Right renal cortex interstitium (tissue), 3 donors: ENCODE measurements at places on chromosomes 2 and 18. TPM values are rescaled to one million over a fixed set of nuclear protein-coding genes. Genes with fewer than 3 reads are reported as not detected.

The ANAPC1 gene
- 38.3 TPM for polyA plus RNA-seq

The PDE1A gene
- polyA plus RNA-seq: 25.2 TPM

The CTNNA2 gene
- polyA plus RNA-seq: 4.4 TPM

The LBX2 gene
- polyA plus RNA-seq: 1.7 TPM
